ENCODE measurements at places on chromosomes 3 and 15.

- no peak for DNase-seq
Observed at GRCh38 chr15:80202641-80203360, 49.2 kb downstream of the CTXND1 start.

DNA sequence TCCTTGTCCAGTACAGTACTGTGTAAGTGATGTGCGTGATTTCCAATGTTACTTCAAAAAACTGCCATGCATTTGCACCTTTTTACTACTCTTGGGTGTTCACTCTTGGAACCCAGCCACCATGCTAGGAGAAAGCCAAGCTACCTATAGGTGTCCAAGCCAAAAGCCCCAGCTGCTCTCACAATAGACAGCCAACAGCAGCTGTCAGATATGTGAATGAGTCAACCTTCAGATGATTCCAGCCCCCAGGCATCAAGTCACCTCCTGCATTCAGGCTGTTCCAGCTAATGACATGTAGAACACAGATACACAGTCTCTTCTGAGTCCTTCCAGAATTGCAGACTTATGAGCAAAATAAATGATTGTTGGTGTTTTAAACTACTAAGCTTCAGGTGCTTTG, 417.7 kb upstream of the TGFBR2 start:
- no peak for DNase-seq

GRCh38 chr3:147130461-147130860, 275.9 kb downstream of the ZIC4 start:
- DNase-seq: no peak

DNA sequence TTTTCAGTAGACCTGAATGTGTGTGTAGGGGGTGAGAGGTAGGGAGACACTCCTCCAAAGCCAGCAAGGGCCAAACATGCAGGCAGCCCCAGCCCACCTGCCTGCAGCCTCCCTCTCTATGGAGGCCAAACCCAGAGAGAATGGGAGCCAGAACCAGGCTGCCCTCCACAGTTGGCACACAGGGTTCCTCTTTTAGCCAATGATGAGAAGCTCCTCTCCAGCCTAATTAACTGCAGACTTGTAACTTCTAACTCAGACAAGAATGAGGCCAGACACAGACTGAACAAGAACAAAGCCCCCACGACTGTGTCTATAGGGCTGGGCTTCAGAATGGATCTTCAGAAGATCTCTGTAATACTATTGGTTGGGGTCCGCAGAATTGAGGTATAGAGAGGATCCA, 12.3 kb upstream of the TLE3 start:
- no peak for DNase-seq

- DNase-seq: no peak
Observed at GRCh38 chr3:139074565-139075115, 29.9 kb upstream of the PRR23C start.

GRCh38 chr3:11323813-11324212, 51.6 kb downstream of the ATG7 start:
- DNase-seq: peak; percentile 35

DNA sequence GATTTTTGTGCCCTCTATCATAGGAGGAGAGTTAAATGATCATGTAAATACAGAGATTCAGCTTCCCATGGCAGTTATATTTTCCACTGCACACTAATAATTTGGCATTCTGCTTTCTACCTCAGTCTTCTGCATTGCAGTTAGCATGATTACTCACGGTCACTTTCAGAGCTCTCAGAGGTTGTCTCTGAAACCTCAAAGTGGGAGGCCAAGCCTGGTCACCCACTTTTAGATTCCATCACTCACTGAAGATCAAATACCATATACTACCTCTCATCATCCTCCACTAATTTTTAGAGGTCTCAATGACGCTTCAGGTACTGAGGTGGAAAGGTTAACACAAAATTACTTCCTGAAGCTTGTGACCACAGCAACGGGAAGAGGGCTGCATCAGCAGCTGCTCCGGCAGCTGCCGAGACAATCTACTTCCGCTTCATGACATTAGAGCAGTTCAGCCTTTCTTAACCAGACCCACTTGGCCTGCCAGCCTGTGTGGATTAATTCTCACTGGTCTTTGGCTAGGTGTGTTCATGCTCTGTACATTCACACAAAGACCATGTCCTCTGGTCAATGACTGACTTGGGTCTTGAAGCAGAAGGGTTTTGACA, 416.4 kb upstream of the PDZRN3 start:
- no peak for DNase-seq

DNA sequence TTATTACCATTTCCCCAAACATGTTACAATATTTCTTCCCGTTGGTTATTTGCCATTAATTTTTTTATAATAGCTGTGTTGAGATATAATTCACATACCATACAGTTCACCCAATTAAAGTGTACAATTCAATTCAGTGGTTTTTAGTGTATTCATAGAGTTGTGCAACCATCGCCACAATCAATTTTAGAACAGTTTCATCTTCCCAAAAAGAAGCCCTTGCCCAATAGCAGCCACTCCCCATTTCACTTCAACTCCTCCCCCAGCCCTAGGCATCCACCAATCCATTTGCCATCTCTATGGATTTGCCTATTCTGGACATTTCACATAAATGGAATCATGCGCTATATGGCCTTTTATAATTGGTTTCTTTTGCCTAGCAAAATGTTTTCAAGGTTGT, 225.1 kb downstream of the EPHB1 start:
- no peak for DNase-seq

DNA sequence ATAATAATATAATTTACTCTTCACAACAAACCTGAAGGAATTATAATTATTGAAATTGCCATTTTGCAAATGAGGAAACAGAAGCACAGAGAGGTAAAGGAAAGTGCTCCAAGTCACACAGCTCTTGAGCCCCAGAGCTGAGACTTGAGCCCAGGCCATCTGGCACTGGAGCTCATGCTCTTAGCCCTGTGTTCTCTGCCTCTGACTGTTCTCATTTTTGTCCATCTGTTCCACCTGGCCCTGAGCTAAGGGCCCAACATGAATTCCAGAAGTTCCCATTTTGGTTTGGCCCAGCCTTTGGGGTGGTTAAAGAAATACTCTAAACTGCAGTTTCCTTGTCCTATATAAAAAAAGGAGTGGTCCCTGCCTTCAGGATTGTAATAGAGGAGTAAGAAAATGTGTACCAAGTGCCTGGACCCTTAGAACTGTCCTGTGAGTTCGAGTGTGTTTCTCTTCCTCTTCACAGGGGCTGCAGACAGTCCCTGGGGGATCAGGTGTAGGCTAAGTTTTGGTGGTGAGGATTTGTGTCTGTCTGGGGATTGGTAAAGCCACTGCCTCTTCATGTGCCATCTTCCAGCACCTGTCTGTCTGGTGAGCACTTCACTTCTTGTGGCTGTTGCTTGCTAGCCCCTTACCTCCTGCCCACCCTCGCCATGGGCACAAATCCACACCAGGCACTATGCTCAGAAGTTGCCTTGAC, 91.8 kb downstream of the DNAJB8 start:
- no peak for DNase-seq

DNA sequence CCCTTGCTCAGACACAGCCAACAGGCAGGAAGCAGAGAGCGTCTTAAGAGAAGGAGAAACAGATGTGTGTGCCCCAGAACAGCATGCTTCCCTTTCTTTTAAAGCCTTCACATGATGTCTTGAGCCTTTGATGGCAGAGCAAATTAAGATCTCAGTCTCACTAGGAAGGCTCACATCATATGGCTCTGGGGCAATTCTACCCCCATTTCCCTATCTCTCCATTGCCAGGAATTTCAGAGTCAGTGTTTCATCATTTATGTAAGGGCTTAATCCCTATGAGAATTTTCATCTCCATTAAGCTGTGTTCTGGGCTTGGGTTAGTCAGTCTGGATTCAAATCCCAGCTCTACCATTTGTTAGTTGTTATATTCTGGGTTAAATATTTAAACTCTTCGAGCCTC, 41.4 kb upstream of the GLCE start:
- no peak for DNase-seq

DNA sequence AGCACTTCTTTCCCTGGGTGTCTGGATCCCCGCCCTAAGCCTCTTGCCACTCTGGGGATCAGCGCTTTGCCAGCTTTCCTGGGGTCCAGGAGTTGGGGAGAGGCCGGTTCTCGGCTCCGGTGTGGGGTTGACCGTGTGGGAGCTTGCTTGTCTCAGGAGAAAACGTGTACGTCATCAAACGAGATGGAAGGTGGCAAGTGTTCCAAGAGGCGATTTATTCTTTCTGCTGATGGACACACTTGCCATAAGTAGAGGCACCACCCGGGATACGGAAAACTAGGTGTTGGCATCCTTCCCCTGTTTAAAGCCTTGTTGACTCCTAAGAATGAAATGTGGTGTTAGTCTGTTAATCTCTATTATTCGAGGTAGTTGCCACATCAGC, 295 bp downstream of the ZWILCH start:
- DNase-seq: no peak

DNA sequence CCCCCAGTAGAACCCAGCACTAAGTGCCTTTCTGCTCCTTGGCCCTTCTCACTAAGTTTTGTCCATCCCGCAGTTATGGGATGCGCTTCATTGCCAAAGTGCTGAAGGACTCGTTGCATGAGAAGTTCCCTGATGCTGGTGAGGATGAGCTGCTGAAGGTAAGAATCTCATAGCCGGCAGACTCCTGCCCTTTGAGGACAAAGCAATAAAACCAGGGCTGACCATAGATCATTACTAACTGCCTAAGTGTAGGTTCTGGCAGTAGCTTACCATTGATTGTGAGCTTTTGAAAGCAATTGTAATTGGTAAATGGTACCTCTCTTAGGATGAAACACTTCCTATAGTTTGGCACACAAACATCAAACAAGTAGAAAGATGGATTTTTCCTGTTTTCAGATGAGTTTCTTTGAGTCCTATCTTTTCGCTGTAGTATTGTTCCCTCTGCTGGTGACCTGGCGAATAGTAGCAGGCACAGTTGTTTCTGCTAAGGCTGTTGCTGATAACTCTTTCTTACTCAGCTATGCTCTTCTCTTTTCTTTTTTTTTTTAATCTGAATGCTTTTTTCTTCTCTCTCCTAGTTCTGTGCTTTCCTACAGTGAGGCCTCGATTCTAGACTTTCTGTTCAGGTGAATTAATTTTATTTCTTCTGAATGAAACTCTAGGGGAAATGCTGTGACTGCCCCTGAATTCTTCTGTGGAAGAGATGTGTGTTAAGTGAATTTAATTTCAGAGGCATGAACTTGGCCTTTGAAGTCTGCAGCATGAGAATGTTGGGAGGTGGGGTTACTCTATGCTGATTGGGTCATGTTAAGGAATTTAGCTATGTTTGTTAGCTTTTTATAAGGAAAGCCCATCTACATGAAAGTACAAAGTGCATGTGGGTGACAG, 47.4 kb upstream of the CRTC3 start:
- peak; percentile 84 for DNase-seq

DNA sequence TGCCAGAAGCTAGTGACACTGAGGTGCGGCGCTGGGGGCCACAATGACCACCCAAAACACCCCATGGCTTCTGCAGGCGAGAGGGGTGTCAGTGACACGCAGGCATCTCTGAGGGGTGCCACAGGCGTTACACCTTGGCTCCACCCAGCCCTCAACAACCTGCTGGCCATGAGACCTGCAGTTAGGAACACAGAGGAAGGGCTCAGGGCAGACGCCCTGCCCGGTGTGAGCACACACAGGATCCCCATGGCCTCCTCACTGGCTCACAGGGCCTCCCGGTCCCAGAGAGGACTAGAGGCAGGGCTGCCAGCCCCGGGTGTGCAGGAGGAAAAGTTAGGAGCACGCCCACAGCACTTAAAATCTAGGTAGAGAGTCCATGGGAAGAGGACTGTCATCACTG, 35.1 kb downstream of the CYFIP1 start:
- no peak for DNase-seq

DNA sequence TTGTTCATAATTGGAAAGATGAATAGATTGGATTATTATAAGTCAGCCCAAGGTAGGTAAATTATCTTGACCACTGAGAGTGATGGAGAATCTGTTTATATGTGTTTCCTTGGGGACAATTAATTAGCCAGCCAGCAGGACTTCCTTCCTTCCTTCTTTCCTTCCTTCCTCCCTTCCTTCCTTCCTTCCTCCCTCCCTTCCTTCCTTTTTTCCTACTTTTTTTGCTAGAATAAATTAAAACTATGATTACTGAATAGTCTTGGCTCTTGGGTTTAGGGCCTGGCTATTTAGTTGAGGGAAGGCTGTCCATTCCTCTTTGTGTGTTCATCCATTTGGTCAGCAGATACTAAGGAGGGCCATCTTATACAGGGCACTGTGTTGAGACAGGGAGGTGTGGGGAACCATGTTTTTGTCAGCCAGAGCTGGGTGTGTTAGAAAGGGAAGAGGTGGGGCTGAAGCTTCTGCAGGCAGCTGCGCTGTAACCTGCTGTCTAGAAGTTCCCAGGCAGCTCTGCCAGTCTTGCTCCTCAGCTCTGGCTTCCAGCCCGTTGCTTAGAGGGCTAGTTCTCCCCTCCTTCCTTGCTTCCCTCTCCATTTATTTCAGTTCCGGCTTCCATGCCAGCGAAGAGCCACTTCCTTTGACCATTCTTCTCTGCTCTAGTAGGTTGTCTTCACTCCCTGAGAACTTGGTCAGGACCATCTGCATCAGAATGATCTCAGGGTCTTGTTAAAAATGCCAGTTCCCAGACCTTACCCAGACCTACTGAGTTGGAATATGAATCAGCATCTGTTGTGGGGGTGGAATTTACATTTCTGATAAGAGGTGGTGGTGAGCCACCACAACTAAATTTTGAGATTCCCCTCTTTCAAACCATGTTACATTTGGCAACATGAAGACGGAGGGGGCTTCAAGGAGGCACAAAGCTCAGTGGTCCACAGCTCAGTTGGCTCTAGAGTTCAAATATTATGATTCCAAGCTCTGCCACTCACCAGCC, 113.9 kb downstream of the DGKG start:
- DNase-seq: peak; percentile 64

DNA sequence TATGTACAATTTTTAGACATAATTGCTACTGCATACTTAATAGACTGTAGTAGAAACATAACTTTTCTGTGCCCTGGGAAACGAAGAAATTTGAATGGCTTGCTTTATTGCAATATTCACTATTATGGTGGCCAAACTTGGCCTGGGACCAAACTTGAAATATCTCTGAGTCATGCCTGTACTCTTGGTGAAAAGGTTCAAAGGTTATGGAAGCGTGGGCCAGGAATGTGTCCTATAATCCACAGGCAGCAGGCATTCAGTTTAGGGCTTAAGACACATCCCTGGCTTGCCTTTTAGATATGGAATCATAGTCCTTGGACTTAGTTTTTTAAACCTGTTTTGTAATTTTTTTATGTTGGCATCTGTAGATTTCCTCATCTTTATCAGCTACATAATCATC, 124.3 kb downstream of the LRIG1 start:
- DNase-seq: no peak

DNA sequence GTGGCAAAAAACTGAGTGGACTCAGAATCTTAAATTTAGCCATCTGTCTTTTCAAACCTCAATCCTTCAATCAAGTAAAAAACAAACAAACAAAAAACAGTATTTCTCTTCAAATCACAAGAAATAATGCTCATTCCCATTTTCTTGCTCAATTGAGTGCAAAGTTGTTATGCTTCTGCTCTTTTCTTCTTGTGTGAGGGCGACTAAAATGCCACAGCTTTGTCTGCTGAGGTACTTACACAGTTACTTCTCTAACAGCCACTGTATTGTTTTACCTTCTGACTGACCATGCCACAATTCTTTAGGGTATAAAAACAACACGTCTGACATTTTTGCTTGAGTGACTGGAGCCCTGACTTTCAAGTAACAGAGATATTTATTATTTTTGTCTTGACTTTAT, 617.4 kb downstream of the NAALADL2 start:
- DNase-seq: no peak

GRCh38 chr3:62246094-62246493, 127.3 kb downstream of the FEZF2 start:
- DNase-seq: no peak

- no peak for DNase-seq
Observed at GRCh38 chr3:151175952-151176351, 27.1 kb downstream of the GPR171 start.

GRCh38 chr3:130963878-130964277, 62.7 kb downstream of the ASTE1 start:
- DNase-seq: peak; percentile 56

GRCh38 chr3:159631226-159631625, 357.4 kb upstream of the IL12A start:
- no peak for DNase-seq
